ENCODE measurements at places on chromosomes 11 and 22.

DNA sequence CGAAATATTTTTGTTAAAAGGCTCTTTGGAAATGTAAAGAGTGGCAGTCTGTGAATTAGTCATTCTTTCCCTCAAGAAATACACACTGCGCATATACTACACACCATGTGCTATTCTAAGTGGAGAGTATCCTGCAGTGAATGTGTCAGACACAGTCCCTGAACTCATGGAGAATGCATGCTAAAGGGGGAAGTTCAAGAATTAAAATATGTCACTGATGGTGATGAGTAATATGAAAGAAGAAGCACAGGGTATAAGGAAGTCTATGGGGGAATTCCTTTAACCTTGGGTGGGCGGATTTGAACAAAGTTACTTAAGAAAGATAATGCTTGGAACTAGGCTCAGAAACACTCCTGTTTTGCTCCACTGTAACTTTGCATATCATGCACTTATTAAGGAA lies 153.0 kb downstream of the LRRC4C start:
- no peak for DNase-seq

- DNase-seq = peak; percentile 93
Observed at GRCh38 chr11:111795334-111795985, 29.3 kb upstream of the PPP2R1B start.

GRCh38 chr11:99449345-99449744 lies 428.6 kb downstream of the CNTN5 start:
- DNase-seq = no peak

DNA sequence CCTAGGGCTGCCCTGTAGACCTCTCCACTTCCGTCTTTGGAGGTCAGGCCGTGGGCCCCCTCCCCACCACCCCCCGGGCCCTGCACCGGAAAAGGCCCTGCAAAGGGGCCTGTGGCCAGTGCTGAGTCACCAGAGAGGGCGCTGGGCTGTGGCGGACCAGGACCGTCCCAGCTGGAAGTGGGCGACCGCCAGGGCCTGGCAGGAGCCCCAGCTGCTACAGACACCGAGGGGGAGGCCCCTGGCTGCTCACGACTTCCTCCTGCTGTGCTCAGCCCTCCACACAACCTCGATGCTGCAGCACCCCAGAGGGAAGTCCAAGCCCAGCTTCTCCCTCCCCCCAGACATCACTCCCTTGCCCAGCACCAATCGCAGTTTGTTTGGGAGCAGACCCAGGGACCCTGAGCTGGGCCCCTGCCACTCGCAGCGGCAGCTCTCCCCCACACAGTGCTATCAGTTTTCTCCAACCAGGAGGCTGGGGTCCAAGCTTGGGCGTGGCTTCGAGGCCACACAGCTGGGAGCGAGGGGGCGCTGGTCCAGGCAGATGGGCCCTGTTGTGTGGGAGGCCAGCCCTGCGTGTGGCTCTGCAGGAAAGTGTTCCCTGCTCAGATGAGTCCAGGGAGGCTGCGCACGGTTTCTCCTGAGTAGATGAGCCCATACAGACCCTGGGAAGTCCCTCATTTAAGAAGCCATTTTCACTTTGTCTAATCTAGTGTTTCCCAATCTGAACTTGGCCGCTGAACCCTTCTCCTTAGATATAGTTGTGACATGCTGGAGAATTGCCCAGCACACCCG lies 5.6 kb upstream of the SH3BP1 start:
- DNase-seq = peak; percentile 87

DNA sequence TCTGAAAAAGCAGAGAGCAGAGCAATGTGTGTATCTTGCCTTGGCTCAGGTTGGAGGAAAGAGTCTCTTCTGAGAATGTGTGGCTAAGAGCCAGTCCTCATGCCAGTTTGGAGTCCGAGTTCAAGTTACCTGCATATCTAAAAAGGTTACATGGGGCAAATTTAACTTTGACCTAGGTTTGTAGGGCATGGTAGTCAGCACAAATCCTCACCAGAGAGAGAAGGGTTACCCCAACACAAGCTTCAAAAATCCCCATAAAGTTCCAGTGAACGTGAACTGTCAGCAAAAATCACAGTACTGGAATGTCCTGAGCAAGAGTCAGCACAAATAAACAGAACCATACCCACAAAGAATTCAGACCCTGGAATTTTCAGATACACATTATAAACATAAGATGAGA lies 13.8 kb downstream of the SDHD start:
- no peak for DNase-seq

GRCh38 chr22:46472722-46473016 lies 64.8 kb downstream of the CELSR1 start:
- DNase-seq = no peak

- DNase-seq = no peak
Observed at GRCh38 chr11:64466115-64466718, 107.3 kb downstream of the RPS6KA4 start.

- DNase-seq = no peak
Observed at GRCh38 chr11:62273789-62274275, 3.9 kb downstream of the SCGB2A2 start.

GRCh38 chr11:115672999-115673411 lies 168.8 kb upstream of the CADM1 start:
- peak; percentile 35 for DNase-seq

GRCh38 chr22:42682113-42682851 lies 33.1 kb upstream of the CYB5R3 start:
- DNase-seq = no peak

- DNase-seq = peak; percentile 93
Observed at GRCh38 chr11:20367313-20367948, 3.9 kb downstream of the HTATIP2 start.

GRCh38 chr22:38657045-38657909 lies 839 bp downstream of the CBY1 start:
- peak; percentile 47 for DNase-seq

DNA sequence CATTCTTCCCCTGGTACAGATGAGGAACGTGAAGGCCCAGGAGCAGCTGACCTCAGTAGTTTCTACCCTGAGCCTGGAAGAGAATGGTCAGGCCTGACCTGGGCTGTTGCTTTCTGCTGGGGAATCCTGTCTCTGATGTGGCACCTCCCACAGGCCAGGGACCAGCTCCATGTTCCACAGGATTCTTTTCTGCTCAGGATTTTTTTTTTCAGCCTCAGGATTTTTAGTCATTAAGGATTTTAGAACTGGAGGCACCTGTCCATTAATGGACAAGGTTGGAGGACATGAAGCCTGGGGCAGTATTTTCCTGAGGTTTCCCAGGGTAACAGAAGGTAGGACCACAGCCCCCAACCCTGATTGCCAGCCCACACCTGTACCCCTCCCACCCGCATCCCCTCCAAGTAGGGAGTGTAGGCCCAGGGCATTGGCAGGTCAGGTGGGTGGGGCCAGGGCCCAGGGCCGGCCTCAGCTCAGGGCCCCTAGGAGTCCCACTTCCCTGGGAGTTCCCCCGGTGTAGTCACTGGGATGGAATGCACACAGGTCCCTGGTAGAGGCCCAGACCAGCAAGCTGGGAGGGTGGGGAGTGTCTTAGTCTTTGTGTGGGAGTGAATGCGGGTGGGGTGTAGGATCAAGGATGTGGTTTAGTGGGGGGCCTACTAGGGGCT lies 16.1 kb downstream of the BIK start:
- DNase-seq = peak; percentile 83

DNA sequence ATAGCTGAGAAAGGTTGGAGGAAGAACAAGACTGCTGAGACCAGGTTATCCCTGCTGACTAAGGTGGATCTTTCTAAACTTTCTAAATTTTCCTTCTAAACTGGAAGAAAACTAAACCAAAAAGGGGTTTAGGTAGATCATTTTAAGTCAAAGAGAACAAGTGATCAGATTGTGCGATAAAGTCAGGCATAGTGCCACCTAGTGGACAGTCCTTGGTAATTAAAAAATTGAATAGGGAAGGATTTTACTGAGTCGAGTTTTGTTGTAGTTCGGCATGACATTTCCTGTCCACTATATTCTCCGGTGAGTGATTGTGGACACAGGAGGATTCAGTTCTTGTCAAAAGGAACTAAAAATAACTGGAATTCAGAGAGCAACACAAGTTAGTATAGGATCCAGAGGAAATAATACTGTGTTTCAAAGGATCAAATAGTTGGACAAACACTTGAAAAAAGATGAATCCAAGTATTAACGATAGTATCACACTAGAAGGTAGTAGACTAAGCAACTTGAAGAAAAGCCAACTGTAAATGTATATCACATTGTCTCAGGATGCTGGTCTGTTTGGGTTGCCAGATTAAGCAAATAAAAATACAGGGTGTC lies 1236.4 kb downstream of the FAM181B start:
- DNase-seq = peak; percentile 49

DNA sequence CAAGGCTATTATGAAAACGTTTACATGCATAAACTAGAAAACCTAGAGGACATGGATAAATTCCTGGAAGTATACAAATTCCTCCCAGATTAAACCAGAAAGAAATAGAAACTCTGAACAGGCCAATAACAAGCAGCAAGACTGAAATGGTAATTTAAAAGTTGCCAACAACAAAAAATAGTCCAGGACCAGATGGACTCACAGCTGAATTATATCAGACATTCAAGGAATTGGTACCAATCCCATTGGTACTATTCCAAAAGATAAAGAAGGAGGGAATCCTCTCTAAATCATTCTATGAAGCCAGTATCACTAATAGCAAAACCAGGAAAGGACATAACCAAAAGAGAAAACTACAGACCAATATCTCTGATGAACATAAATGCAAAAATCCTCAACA lies 236.0 kb downstream of the DLG2 start:
- DNase-seq = no peak

- DNase-seq = no peak
Observed at GRCh38 chr11:36229091-36229705, 60.0 kb downstream of the COMMD9 start.

DNA sequence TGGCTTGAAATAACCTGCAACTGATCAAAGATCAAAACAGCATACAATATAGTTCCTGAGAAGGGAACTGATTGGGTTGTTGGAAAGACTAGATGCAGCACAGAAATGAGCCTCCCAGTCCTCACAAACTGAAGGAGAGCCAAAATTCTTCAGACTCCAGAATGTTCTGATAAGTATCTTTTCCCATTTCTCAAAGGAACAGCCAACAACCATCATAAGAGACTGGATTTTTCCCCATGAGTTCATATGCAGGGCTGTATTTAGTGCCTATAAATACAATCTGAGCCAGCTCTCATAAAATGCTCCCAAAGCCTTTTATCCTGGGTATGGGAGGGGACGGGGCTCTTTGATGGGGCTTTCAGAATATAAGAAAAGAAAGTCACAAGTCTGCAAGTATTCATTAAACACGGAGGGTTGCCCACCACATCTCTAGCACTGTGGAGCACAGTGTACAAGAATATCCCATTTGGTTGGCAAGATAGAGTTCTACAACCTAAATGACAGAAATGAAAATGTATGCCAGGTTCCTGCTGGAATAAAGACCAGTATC lies 50.7 kb upstream of the LYVE1 start:
- DNase-seq = no peak

DNA sequence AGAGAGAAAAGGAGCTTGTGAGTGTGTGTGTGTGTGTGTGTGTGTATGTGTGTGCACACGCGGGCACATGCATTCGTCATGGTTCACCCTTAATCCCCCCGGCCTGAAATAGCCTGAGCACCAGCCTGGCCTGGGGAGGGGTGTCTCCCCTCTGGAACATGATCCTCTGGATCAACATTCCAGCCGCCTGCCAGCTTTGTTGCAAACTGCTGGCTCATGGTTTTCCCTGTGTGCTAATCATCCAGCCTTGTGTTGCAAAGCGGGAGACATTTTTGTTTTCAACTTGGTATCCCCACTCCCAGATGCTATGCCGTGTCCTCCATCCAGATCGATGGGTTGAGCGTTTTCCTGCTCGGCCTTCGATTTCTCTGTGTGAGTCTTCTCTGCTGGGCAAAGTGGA lies 94.3 kb downstream of the FEZ1 start:
- peak; percentile 20 for DNase-seq

DNA sequence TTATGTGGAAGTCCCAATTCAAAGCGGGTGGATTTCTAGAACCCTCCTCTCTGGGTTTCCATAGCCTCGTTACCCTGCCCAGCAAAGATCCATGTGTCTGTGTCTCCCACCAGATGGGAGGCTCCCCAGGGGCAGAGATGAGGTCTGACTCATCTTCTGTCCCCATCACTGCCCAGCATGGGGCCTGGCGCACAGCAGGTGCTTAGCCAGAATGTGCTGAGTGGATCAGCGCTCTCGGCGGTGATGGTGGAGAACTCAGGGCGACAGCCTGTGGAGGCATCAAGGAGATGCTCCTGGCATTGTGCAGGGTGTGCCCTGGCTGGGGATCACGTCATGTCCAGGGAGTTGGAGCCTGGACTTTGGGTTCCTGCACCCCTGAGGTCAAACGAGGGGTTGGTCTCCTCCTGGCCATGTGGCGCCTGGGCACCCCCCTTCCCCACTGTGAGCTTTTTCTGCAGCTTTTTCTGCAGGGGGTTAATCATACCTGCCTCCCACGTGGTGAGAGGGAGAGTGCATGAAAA lies 46.1 kb upstream of the RFPL3 start:
- no peak for DNase-seq

- DNase-seq = peak; percentile 89
Observed at GRCh38 chr11:111819161-111819828, 52.1 kb downstream of the ALG9 start.

DNA sequence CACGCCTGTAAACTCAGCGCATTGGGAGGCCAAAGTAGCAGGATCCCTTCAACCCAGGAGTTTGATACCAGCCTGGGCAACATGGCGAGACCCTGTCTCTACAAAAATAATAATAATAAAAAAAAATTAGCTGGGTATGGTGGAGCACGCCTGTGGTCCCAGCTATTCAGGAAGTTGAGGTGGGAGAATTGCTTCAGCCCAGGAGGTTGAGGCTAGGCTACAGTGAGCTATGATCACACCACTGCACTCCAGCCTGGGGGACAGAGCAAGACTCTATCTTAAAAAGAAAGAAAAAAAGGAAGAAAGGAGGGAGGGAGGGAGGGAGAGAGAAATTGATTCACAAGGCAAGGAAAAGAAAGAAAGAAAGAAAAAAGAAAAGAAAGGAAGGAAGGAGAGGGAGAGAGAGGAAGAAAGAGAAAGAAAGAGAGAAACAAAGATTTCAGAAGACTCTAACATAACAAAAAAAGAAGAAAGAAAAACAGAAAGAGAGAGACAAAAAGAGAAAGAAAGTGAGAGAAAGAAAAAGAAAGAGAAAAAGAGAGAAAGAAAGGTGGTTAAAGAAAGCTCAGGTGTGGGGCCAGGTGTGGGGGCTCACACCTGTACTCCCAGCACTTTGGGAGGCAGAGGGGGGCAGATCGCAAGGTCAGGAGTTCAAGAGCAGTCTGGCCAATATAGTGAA lies 37.3 kb upstream of the MYH9 start:
- DNase-seq = no peak

DNA sequence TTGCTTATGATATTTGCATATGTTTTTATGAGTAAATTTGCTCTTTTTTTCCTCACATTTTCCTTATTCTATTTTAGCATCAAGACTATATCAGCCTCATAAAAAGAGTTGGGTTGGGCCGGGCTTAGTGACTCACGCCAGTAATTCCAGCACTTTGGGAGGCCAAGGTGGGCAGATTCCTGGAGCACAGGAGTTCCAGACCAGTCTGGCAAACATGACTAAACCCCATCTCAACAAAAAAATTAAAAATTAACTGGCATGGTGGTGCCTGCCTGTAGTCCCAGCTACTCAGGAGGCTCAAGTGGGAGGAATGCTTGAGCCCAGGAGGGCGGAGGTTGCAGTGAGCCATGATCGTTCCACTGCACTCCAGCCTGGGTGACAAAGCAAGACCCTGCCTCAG lies 148.8 kb upstream of the ANO5 start:
- DNase-seq = no peak

- DNase-seq = peak; percentile 84
Observed at GRCh38 chr11:45964911-45965389, 42.5 kb downstream of the LARGE2 start.

- DNase-seq = no peak
Observed at GRCh38 chr22:23532731-23533130, 47.4 kb downstream of the IGLL1 start.
